ENCODE measurements at places on chromosomes 12 and 14. TPM values are rescaled to one million over a fixed set of nuclear protein-coding genes. Genes with fewer than 3 reads are reported as not detected.
A peak's percentile ranks its signal among the peaks of the same experiment; 100 is the strongest.

The RHOF gene
- 111 TPM for total RNA-seq

The MGST1 gene
- 0.73 TPM for total RNA-seq

The CD4 gene
- total RNA-seq, result 311 TPM

The GARIN6 gene
- total RNA-seq, result not detected

DNA sequence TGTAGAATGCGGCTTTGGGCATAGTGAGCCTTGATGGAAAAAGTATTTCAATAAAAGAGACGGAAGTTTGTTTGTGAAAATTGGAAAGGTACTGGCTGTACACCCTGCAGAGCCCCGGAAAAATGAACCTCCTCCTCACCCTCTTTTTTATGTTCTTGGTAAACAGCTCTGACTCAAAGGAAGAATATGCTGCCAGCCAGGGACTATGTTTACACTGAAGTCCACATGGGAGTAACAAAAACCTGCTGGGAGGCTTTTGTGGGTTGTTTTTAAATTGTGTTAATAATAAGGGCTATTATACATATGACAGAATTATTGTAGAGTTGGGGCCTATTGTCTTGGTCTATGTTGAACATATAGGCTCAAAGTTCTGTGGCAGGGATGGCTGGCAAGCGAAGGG, 70.7 kb downstream of the TTC8 start:
- DNase-seq, result no peak
- no peaks in the 10 kb centered on the region for H3K4me1 ChIP-seq
- no peak overlapping the region for H3K4me3 ChIP-seq
- peaks cover 4% of the 10 kb centered on the region for H3K27me3 ChIP-seq

DNA sequence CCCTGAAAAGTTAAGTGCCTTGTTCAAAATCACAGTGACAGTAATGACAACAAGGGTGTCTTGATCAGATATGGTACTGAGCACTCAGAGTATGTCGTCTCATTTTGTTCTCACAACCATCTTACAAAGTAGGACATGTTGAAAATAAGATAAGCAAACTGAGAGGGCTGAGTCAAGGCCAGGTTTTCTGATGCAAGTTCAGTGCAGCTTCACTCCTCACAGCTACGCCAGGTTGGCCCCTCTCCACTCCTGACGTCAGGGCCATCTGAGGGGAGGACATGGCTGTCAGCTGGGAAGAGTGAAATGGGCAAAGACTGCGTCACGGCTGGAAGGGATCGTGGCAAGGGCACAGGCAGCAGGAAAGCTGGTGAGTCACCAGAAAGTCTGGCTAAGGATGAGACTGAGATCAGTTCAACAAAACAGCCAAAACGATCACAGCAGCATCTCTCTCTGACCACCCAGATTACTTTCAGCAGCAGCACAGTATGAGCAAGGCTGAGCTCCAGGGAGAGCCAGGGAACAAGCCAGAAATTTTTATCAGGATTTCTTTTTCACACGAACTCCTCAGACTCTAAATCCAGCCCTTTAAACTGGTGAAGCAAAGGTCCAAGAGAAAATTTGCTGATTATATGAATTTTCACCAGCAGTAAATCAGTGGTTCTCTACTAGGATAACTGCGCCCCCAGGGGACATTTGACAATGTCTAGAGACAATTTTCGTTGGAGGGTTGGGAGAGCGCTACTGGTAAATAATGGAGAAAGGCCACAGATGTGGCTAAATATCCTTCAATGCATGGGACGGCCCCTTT, 297.9 kb upstream of the AMIGO2 start:
- peak overlapping the region; percentile 4 for H3K27ac ChIP-seq
- H3K36me3 ChIP-seq, result peaks cover 24% of the 10 kb centered on the region
- H3K4me3 ChIP-seq, result no peak overlapping the region
- H3K27me3 ChIP-seq, result no peaks in the 10 kb centered on the region

DNA sequence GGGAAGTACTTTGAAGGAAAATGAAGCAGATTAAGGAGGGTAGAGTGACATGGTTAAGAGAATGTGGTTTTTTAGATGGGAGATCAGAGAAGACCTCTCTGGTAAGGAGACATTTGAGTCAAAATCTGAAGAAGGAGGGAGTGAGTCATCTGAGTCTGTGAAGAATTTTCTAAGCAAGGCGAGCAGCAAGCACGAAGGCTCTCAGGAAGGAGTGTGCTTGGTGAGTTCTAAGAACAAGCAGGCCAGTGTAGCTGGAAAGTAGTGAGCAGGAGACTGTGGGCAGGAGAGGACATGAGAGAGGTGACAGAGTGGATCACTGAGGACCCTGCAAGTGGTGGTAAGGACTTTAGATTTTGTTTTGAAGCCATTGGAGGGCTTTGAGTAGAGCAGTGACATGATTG, 76.3 kb upstream of the FUT8 start:
- peak; percentile 63 for DNase-seq
- H3K27me3 ChIP-seq, result no peaks in the 10 kb centered on the region
- H3K36me3 ChIP-seq, result peaks cover 23% of the 10 kb centered on the region
- H3K4me1 ChIP-seq, result peaks cover 59% of the 10 kb centered on the region
- peak overlapping the region; percentile 96 for H3K27ac ChIP-seq
